ENCODE measurements at places on chromosomes 2 and 18.
A peak's percentile ranks its signal among the peaks of the same experiment; 100 is the strongest.

GRCh38 chr18:2468051-2468450 lies 103.3 kb downstream of the METTL4 start:
- DNase-seq, result no peak

DNA sequence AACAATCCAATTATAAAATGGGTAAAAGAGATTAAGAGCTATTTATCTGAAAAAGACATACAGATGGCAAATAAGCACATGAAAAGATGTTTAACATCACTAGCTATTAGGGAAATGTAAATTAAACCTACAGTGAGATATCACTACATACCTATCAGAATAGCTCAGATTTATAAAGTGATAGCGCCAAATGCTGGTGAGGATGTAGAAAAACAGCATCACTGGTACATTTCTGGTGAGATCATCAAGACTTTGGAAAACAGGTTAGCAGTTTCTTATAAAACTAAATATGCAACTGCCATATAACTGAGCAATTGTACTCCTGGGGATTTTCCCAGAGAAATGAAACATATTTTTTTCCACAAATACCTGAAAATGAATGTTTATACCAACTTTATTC lies 100.4 kb downstream of the ACOXL start:
- no peak for DNase-seq

DNA sequence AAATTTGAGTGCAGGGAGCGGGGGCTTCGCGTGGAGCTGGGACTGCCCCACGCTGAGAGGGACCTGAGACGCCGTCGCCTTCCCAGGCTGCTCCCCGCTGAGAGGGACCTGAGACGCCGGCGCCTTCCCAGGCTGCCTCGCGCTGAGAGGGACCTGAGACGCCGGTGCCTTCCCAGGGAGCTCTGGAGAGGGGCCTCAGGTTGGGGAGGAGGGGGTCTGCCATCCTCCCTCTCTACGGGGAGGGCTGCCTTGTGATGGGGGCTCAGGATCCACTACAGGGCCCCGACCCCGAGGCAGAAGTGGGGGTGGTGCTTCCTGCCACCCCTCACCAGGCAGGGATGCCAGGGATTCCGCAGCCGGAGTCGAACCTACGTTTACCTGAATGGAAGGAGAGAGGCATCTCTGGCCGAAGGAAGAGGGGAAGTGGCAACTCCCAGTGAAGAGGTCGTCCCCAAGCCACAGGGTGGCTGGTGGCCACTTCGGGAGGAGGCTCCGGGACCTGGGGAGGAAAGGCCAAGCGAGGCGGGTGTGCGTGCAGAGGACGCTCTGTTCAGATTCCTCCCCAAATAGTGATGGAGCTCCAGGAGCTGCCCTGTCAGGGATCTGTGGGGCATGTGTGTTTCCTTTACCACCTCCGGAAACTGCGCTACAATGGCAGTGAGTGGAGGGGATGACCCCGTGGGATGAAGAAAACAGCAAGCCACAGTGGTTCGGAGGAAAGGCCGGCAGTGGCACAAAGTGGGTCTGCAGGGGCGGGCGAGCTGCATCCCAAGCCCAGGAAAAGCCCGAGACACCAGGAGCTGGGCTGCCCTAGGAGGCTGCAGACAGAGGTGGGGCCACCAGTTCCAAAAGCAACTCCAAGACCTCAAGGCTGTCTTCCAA lies 108.2 kb upstream of the CTDP1 start:
- DNase-seq, result no peak

GRCh38 chr2:74653589-74653984 lies 460 bp upstream of the SEMA4F start:
- no peak for DNase-seq

- no peak for DNase-seq
Observed at GRCh38 chr2:74951211-74951754, 7.2 kb upstream of the POLE4 start.

GRCh38 chr2:28357948-28358667 lies 34.5 kb upstream of the FOSL2 start:
- DNase-seq, result peak; percentile 24

- no peak for DNase-seq
Observed at GRCh38 chr2:979069-979928, 28.6 kb downstream of the SNTG2 start.

DNA sequence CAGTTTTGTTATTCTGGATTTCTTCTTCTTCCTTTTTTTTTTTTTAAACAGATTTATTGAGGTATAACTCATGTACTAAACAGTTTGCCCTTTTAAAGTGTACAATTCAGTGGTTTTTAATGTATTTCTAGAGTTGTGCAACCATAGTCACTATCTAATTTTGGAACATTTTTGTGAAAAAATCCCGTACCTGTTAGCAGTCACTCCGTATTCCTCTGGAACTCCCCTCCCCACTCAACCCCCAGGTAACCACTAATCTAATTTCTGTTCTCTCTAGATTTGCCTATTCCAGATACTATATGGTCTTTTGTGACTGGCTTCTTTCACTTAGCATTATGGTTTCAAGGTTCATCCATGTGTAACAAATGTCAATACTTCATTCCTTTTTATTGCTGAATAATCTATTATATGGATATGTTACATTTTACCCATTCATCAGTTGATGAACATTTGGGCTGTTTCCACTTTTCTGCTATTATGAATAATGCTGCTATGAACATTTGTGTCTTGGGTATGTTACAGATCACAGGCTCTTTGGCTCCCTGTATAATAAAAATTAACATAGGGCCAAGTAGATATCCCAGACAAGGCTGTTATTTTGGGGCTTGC lies 21.9 kb downstream of the EHBP1 start:
- no peak for DNase-seq

GRCh38 chr18:8439055-8439454 lies 170.2 kb upstream of the RAB12 start:
- DNase-seq, result no peak

GRCh38 chr2:14702258-14702657 lies 69.7 kb downstream of the LRATD1 start:
- DNase-seq, result no peak

- no peak for DNase-seq
Observed at GRCh38 chr2:23323198-23323916, 61.6 kb upstream of the KLHL29 start.

- peak; percentile 64 for DNase-seq
Observed at GRCh38 chr2:152036611-152037469, 62.0 kb downstream of the CACNB4 start.

- DNase-seq, result no peak
Observed at GRCh38 chr2:88144914-88145497, 17.1 kb upstream of the FABP1 start.

DNA sequence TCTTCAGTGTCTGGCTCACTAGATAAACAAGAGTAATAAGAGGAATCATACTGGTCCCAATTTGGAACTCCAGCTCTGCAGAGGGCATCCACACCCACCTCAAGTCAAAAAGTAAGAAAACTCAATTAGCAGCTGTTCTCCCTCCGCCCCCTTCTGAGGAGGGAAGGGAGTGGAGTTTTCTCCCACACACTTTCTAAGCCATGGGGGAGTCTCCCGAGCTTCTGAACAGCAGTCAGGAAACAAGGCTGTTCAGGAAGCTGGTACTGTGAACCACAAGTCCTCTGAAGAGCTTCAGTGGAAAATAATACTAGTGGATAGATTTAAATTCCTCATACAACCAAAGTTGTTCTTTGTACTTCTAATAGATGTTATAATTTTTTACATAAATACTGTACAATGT lies 32.9 kb upstream of the SPTBN1 start:
- no peak for DNase-seq

DNA sequence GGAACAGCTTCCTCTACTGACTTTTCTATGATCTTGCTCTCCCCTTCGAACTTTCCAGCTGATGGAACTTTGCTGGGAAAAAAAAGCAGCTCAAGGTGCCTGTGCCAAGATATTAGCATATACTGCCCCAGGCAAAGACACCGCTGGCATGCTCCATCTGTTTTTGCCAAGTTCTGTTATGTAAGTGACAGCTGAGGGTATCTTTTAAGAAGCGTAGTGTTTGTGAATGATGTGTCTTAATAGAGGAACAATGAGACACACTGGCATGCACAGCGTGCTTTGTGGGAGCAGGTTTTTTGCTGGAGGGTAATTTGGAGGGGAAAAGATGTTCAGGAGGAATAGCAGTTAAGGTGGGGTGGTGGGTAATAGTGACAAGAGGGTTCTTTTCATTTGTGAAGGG lies 47.8 kb downstream of the SLC4A3 start:
- no peak for DNase-seq

DNA sequence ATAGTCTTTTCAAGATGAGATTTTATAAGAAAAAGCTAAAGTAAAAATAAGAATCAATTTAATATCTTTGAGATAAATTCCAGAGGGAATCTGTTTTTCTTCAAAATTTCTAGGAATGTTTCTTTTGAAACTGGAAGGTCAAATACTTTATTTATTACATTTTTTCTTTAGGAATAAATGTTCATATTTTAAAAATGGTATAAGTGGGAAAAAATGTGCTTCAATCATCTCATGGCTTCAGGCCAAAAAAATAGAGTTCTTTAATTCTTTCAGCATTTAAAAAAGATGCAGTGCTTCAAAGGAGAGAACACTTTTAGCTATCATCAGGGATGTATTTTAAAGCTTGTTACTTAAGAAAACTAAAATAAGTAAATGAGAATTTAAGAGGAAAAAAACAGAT lies 110.6 kb downstream of the NEB start:
- DNase-seq, result peak; percentile 16

GRCh38 chr18:6044773-6045172 lies 149.5 kb upstream of the TMEM200C start:
- DNase-seq, result no peak

- DNase-seq, result no peak
Observed at GRCh38 chr2:71064110-71064611, 4.3 kb upstream of the NAGK start.

DNA sequence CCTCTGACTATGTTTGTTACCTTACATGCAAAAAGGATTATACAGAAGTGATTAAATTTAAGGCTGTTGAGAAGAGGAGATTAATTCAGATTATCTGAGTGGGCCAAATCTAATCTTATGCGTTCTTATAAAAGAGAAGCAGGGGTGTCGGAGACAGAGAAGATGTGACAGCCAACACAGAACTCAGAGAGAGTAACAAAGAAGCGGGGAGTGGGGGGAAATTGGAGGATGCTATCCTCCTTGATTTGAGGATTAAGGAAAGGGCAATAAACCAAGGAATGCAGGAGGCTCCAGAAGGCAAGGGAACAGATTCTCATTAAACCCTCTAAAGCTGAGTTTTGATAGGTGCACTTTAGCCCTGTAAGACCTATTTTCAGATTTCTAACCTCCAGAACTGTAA lies 291.3 kb upstream of the REG3G start:
- DNase-seq, result no peak

GRCh38 chr18:25464227-25464626 lies 112.3 kb upstream of the ZNF521 start:
- peak; percentile 83 for DNase-seq

DNA sequence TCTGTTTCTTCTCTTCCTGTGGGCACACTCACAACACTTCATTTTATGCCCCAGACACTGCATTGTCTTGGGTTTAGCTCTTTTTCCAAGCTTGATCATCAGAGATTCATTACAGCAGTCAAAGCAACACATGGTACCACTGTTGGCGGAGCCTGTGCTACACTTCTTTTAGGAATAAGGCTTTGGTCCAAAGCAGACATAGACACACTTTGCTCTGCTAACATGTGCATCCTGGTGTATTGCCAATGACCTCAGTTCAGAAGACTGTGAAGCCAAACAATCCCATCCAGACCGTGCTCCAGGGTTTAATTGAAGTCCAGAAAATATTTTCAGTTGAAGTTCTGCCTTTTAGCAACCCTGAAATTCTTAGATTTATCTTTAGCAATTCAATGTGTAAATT lies 354.6 kb upstream of the RAB12 start:
- DNase-seq, result no peak

- no peak for DNase-seq
Observed at GRCh38 chr2:54593249-54593648, 130.2 kb upstream of the EML6 start.

DNA sequence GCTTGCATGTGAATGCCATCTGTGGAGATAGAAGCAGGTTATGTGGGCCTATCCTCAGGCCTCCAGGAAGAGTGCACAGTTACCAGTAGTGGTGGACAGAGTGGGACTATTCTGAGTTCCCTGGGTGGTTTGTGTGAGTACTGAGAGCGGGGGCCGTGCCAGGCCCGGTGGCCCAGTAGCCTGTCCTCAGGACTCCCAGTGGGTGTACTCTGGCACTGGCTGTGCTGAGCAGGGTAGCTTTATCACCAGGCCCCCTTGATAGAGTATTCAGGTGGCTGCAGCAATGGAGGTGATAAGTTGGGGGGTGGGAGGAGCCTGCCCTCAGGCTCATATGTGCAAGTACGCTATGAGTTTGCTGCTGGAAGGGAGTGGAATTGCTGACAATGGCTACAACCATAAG lies 979.0 kb upstream of the PIK3C3 start:
- DNase-seq, result no peak

GRCh38 chr2:44324971-44325426 lies 36.3 kb downstream of the PREPL start:
- peak; percentile 53 for DNase-seq

GRCh38 chr2:85194780-85195480 lies 61.7 kb downstream of the TCF7L1 start:
- DNase-seq, result no peak

GRCh38 chr18:8874872-8875271 lies 169.5 kb downstream of the MTCL1 start:
- no peak for DNase-seq

DNA sequence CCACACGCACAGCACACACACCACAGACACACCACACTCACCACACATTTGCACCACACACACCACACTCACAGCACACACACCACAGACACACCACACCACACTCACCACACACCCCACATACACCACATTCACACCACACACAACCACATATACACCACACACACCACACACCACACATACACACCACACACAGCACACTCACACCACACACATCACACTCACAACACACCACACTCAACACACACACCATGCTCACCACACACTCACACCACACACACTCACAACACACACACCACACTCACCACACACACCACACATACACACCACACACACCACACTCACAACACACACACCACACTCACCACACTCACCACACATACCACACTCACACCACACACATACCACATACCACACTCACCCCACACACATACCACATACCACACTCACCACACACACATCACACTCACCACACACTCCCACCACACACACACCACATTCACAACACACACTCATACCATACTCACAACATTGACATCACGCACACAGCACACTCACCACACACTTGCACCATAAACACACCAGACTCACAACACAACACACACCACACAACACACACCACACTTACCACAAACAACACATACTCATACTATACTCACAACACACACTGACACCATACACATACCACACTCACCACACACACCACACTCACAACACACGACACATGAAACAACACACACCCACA lies 60.0 kb downstream of the SDC1 start:
- peak; percentile 53 for DNase-seq

DNA sequence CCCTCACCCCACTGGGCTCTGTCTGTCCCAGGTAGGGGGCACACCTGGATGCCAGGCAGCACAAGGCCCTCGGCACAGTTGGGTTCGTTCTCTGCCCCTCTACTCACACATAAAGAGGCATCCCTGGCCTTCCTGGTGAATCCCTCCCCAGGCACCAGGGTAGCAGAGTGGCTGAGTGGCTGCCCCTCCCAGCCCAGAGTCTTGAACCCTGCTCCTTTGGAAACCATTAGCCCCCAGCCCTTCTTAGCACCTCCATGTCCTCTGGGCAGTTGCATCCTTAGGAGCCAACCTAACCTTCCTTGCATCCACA lies 2.0 kb downstream of the GPC1 start:
- DNase-seq, result no peak

Data from fibroblast of skin of right biceps (primary cell).